Right forelimb (tissue), 1 donor: ENCODE measurements at places on chromosomes 16 and 17.
A peak's percentile ranks its signal among the peaks of the same experiment; 100 is the strongest.

- DNase-seq, result no peak
These were observed 39.0 kb downstream of the ADCY9 start for GRCh38 chr16:4077174-4077649.

DNA sequence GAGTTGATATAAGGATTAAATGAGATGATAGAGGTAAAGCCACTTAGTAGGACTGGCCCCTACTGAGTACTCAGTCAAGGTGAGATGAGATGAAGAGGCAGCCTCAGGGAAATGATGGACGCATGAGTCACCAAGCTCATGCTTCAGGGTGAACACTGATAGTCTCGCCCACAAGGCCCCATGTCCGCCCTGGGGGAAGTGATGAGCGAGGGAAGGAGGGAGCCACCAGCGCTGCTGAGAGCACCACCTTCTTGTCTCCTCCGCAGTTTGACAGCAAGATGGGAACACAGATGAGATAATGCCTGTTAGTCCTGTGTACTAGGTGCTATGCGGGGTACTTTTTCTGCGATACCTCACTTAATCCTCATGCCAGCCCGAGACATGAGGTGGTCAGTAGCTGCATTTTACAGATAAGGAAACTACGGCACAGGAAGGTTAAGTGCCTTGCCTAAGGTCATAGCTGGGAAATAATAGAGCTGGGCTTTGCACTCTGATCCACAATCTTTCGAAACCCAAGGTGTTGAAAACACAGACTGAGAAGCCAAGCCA, 383.0 kb downstream of the CPPED1 start:
- no peak for DNase-seq

GRCh38 chr16:60107437-60107836, 1373.3 kb upstream of the GOT2 start:
- no peak for DNase-seq

GRCh38 chr16:12535535-12536411, 267.9 kb downstream of the CPPED1 start:
- no peak for DNase-seq

DNA sequence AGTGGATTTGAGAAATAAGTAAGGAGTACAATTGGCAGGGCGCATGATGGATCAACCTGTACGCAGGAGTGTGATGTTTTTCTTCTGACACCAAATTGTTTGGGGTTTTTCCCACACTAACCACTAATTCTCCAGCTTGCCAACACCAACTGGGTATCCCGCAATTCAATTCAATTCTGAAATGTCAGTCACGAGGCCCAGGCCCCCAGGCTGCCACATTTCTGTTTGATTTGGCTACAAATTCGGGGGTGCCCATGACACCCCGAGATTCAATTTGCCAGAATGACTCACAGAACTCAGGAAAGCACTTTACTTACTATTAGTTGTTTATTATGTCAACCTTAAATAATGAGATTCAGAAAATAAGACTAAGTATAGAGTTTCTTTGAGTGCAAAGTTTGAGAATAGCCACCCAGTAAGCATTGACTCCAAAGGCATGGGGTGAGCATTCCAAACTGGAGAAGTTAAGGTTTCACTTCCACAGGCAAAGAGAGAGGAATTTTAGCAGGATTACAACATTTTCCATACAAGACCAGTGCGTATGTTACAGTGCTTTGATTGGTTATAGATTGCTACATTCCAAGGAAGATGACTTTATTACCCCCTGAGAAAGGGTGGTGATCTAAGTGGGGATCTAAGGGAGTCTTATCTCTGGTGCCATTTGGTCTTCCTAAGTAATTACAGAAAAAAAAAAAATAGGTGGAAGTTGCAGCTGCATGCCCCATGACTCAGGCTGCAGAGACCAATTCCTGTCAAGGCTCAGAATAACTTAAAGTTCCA, 11.5 kb downstream of the SLC46A1 start:
- DNase-seq, result no peak

- no peak for DNase-seq
These were observed 29.8 kb downstream of the PITPNM3 start for GRCh38 chr17:6526362-6527152.

GRCh38 chr17:28935744-28936460, 15.4 kb downstream of the PHF12 start:
- no peak for DNase-seq

DNA sequence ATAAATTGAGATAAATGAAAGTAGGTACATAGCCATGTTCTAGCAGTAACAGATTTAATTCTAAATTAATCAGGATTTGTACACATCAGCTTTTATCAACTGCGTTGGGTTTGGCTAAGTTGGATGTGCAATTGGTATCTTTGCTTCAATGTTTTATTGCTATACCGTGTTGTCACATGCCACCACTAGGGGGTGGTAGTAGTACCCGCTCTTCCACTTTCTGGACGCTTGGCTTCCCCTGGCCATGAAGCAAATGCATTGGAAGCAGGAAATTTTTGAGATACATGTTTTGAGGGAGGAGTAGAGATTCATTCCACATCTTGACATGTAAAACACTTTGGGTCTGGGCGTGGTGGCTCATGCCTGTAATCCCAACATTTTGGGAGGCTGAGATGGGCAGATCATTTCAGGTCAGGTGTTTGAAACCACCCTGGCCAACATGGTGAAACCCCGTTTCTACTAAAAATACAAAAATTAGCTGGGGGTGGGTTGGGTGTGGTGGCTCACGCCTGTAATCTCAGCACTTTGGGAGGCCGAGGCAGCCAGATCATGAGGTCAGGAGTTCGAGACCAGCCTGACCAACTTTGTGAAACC, 58.6 kb downstream of the EMP2 start:
- peak; percentile 80 for DNase-seq

- DNase-seq, result no peak
These were observed 1.8 kb upstream of the APOH start for GRCh38 chr17:66230922-66231591.

DNA sequence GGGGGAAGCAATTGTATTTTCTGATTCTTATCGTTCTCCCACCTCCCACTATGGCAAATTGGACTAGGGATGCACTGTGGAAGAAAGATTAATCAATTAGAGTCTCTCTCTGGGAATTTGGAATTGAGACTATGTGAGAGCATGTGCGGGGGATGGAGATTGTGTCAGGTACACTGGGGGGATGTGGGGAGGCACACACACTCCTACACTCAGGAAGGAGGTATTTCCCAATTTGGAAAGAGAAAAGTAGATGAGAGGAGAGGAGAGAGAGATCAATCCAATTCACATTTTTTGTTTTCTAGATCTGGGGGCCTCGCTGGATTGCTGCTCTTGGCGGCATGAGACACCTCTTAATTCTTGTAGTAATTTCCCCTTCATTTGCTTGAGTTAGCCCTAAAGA, 14.3 kb upstream of the PRKCB start:
- DNase-seq, result no peak

GRCh38 chr16:48836636-48837035, 226.7 kb upstream of the N4BP1 start:
- no peak for DNase-seq

- no peak for DNase-seq
These were observed 29.6 kb downstream of the RGS9 start for GRCh38 chr17:65166787-65167186.

- no peak for DNase-seq
These were observed 88.8 kb downstream of the CHD9NB start for GRCh38 chr16:52963855-52964242.

- no peak for DNase-seq
These were observed 197.2 kb downstream of the RGS9 start for GRCh38 chr17:65334406-65334805.

DNA sequence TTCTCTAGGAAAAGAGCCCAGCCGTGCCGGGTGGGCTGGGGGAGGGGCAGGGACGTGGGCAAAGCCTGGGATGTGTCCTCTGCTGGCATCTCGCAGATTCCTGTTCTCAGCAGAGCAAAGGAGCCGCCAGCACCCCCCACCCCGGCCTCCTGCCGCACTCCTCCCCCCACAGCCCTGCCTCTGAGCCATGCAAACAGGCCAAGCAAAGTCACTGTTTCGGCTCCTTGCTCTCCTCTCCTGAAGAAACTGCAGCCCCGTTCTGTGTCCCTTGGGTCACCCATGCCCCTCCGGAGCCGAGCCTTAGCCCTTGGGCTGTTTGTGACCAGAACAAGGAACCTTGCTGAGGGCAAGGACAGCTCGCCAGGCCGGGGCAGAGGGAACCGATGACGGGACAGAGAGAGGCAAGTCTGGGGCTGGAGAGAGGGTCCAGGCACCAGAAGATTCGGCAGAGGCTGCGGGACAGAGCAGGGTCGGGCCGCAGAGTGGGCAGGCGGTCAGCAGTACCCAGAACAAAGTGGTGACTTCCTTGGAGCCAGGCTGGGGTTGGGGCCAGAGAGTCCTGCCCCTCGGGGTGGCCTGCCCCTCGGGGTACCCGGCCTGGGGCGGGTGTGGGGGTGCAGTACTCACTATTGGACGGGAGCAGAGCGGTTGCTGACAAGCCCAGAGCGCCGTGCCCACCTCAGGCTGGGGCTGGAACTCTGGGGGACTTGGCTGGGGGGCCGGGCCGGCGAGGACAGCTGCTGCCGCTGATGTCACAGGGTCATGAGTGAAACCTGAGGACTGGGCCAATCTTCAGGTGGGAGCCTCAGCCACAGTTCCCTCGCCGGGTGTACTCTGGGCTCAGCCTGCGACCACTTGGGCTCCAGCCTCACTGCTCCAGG, 9.2 kb upstream of the PRR29 start:
- peak; percentile 78 for DNase-seq

- DNase-seq, result peak; percentile 50
These were observed 1.2 kb downstream of the DUSP14 start for GRCh38 chr17:37490638-37491614.

DNA sequence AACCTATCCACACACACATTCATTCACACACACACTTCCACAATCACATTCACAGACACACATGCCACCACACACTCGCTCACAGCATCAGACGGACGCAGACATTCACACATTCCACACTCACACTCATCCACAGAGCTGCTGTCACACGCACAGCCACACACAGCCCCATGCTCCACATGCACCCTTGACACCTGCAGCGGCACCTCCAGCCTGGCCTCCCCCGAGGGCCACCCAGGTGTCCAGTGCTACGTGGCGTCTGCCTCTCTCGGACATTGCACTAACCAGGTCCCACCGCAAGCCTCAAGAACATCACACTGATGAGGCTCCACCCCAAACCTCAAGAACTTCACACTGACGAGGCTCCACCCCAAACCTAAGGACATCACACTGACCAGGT, 155.2 kb downstream of the RBFOX3 start:
- DNase-seq, result no peak

GRCh38 chr17:45294506-45294905, 22.3 kb downstream of the MAP3K14 start:
- no peak for DNase-seq

DNA sequence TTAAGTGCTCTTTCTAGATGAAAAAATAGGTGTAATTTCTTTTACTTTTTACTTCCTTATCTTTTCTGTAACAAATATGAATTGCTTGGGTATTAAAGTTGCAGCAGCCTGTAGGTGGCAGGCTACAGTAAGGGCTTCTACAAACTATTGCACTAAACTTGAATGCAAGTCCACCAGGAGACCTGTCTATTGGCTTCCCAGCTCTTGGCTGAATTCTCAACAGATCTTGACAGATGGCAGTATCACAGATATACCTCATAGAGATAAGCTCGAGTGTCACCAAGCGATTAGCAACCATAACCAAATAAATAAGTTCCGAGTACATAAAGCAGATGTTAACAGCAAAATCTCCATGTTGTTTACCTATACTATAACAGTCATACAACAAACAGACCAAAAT, 5.9 kb downstream of the BBS2 start:
- DNase-seq, result no peak
